ENCODE measurements at places on chromosomes 2 and 18.

DNA sequence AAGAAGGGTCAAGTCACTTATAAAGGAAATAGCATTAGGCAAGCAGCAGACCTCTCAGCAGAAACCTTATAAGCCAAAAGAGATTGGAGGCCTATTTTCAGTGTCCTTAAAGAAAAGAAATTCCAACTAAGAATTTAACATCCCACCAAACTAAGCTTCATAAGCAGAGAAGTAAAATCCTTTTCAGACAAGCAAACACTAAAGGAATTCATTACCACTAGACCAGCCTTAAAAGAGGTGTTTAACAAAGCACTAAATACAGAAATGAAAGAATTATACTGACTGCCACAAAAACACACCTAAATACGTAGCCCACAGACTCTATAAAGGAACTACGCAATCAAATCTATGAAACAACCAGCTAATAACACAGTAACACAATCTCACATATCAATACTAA lies 160.4 kb downstream of the EXOC6B start:
- no peak overlapping the region for H3K4me3 ChIP-seq
- H3K36me3 ChIP-seq, result no peaks in the 10 kb centered on the region
- H3K4me1 ChIP-seq, result no peaks in the 10 kb centered on the region
- no peak for DNase-seq
- no peak overlapping the region for H3K27ac ChIP-seq

DNA sequence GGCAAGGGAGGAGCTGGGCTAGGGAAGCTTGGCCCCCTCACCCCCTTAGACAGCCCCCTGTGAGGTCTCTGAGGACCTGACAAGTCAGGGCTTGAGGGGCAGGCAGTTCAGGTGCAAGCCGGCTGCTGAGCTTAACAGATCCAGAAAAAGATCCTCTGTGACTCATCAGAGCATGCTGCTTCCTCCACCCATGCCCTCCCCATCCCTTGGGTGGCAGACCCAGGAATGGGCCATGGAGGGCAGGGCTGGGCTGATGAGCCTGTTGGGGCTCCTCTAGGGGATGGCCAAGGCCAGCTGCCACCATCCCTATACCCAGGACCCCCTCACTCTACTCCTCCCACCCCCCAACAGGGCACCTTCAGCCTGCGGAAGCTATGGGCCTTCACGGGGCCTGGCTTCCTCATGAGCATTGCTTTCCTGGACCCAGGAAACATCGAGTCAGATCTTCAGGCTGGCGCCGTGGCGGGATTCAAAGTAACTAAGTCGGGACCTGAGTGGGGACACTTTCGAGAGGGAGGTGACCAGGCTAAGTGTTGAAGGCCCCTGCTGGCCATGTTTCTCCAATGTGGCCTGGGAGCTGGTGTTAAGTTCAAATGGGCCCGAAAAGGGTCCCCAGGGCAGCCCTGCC lies 1.9 kb downstream of the SLC11A1 start:
- no peaks in the 10 kb centered on the region for H3K27me3 ChIP-seq
- peak overlapping the region; percentile 89 for H3K27ac ChIP-seq
- H3K4me3 ChIP-seq, result no peak overlapping the region
- DNase-seq, result peak; percentile 72
- peaks cover 45% of the 10 kb centered on the region for H3K36me3 ChIP-seq

- DNase-seq, result no peak
- no peaks in the 10 kb centered on the region for H3K4me1 ChIP-seq
- no peak overlapping the region for H3K4me3 ChIP-seq
- no peaks in the 10 kb centered on the region for H3K36me3 ChIP-seq
- H3K27me3 ChIP-seq, result no peaks in the 10 kb centered on the region
Observed at GRCh38 chr2:234919711-234920110, 32.1 kb upstream of the SH3BP4 start.

DNA sequence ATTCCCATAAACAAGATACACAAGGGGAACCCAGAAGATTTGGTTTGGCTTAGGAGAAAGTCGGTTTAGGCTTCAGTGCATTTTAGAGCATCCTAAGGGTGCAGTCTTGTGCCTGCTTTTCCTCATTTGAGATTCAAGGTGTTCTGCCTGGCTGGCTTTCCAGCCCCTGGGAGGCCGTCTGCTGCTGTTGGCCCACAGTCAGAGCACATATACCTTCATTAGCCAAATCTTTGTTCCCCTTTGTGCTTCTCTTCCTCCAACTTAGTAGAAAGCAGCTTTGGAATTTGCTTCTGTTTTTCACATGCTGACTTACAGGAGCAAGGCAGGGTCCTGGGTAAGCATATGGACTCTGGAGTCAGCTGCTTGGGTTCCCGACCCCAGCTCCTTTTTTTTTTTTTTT lies 477.1 kb upstream of the TCF4 start:
- H3K4me1 ChIP-seq, result no peaks in the 10 kb centered on the region
- no peak for DNase-seq
- H3K36me3 ChIP-seq, result no peaks in the 10 kb centered on the region
- no peak overlapping the region for H3K27ac ChIP-seq
- H3K27me3 ChIP-seq, result no peaks in the 10 kb centered on the region

GRCh38 chr2:237128026-237128703 lies 42.5 kb downstream of the COPS8 start:
- peak; percentile 67 for DNase-seq
- peak overlapping the region; percentile 85 for H3K27ac ChIP-seq
- H3K27me3 ChIP-seq, result no peaks in the 10 kb centered on the region
- H3K4me3 ChIP-seq, result no peak overlapping the region
- H3K4me1 ChIP-seq, result peaks cover 7% of the 10 kb centered on the region
- no peaks in the 10 kb centered on the region for H3K36me3 ChIP-seq

DNA sequence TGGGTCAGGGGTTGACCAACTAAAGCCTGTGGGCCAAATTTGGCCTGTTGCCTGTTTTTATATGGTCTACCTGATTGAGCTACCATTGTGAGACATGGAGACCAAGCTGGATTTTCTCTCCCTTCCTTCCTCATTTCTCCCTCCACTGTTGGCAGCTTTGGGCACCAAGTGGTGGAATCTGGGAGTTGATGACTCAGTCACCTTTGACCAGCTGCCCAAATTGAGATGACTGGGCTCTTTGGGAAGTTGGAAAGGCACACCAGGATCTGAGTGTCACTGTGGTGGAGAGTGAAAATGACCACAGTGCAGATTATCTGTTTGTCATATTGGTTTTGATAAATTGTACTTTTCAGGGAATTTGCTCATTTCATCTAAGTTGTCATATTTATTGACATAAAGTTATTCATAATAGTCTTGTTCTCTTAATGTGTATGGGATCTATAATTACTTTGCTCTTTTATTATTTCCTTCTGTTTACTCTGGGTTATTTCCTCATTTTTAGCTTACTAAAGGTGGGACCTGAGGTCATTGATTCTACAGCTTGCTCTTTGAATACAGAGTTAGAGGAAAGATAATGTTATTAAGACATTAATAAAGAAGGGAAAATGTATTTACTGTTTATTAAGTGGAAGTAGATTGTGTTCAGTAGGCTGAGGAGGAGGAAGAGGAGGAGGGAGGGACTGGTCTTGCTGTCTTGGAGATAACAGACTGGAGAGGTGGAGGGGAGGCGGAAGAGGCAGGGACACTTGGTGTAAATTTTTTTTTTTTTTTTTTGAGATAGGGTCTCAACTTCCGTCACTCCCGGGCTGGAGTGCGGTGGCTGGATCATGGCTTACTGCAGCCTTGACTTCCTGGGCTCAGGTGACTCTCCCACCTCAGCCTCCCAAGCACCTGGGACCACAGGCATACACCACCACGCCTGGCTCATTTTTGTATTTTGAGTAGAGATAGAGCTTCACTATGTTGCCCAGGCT lies 31.8 kb downstream of the AGFG1 start:
- H3K4me1 ChIP-seq, result peaks cover 53% of the 10 kb centered on the region
- H3K27ac ChIP-seq, result no peak overlapping the region
- no peaks in the 10 kb centered on the region for H3K27me3 ChIP-seq
- no peak for DNase-seq
- H3K4me3 ChIP-seq, result no peak overlapping the region

DNA sequence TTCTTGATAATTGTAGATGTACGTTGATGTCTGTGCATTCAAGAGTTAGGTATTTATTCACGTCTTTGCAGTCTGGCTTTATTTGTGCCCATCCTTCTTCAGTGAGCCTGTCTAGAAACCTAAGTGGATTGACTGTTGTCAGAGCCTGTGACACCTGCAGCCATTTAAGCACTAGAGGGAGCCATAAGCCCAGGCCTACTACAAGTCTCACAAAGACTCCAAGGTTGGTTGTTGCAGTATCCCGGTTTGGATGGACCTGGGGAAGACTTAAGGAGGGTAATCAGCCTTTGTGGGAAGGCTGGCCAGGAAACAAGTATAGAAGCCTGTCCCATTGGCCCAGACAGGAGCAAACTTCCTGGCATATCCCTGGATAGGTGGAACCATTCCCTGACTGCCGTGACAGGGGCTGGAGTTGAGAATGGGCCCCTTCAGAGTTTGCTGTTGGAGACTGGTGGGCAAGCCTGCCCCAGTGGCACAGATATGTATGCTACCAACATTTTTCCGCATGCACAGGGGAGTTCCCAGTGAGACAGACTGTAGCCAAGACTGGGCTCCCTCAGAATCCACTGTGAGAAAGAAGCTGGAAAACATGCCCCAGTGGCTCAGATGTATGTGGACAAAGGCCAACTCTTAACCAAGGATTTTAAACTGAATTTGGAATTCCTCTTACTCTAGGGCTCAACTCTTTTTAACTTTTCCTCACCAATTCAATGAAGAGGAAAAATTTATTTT lies 9.3 kb upstream of the LRRC30 start:
- no peaks in the 10 kb centered on the region for H3K27me3 ChIP-seq
- no peaks in the 10 kb centered on the region for H3K36me3 ChIP-seq
- no peak overlapping the region for H3K4me3 ChIP-seq

- H3K36me3 ChIP-seq, result peaks cover 18% of the 10 kb centered on the region
- no peak overlapping the region for H3K27ac ChIP-seq
- no peak overlapping the region for H3K4me3 ChIP-seq
- no peak for DNase-seq
- H3K4me1 ChIP-seq, result peaks cover 10% of the 10 kb centered on the region
- H3K27me3 ChIP-seq, result no peaks in the 10 kb centered on the region
Observed at GRCh38 chr2:27485496-27485895, 4.0 kb downstream of the IFT172 start.

DNA sequence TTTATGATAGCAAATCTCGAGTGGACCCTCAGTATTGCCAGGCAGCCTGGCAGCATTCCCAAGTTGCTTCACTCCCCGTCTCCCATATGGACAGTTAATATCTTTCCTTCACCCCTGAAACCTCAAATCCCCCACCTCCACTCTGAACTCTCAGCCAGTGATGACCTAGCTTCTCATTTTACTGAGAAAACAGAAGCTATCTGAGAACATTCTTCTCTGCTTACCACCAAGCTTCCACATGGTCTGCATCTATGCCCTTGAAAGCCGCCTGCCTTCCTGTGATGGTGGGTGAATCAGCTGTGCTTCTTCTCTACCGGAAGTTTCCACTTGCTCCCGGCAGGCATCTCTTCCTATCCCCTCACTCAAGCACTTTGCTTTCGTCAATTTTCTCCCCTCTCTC lies 529.2 kb downstream of the EPHA4 start:
- H3K27ac ChIP-seq, result no peak overlapping the region
- H3K27me3 ChIP-seq, result no peaks in the 10 kb centered on the region
- DNase-seq, result no peak
- H3K36me3 ChIP-seq, result no peaks in the 10 kb centered on the region
- no peaks in the 10 kb centered on the region for H3K4me1 ChIP-seq

GRCh38 chr2:203683932-203684556 lies 22.4 kb upstream of the CD28 start:
- no peaks in the 10 kb centered on the region for H3K36me3 ChIP-seq
- DNase-seq, result no peak
- H3K4me3 ChIP-seq, result no peak overlapping the region
- H3K27me3 ChIP-seq, result no peaks in the 10 kb centered on the region

- no peaks in the 10 kb centered on the region for H3K27me3 ChIP-seq
- H3K36me3 ChIP-seq, result no peaks in the 10 kb centered on the region
- H3K4me1 ChIP-seq, result no peaks in the 10 kb centered on the region
- DNase-seq, result no peak
- H3K4me3 ChIP-seq, result no peak overlapping the region
- no peak overlapping the region for H3K27ac ChIP-seq
Observed at GRCh38 chr2:215966274-215966673, 47.1 kb downstream of the MREG start.

DNA sequence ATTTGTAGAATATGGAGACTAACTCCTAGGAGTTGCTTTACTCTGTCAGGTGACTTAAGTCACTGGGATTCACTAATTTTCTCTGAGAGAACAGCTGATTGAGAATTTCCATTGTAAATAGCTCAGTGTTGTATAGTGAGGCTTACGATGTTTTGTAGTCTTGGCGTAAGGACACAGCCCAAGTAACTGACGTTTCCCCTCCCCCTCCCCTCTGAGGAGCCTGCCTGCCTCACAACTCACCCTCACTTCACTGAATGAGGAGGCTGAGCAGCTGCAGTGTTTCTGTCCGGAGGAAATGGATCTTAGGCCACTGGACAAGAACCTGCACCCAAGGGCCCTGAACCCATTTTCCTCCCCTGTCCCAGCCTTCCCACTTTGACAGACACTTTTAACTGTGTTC lies 264.6 kb downstream of the PHLPP1 start:
- no peak for DNase-seq
- H3K27ac ChIP-seq, result no peak overlapping the region
- peaks cover 22% of the 10 kb centered on the region for H3K36me3 ChIP-seq
- no peaks in the 10 kb centered on the region for H3K27me3 ChIP-seq
- no peaks in the 10 kb centered on the region for H3K4me1 ChIP-seq

- DNase-seq, result no peak
- H3K36me3 ChIP-seq, result no peaks in the 10 kb centered on the region
- no peak overlapping the region for H3K4me3 ChIP-seq
- H3K27me3 ChIP-seq, result no peaks in the 10 kb centered on the region
Observed at GRCh38 chr18:63606526-63606925, 19.4 kb downstream of the SERPINB13 start.

DNA sequence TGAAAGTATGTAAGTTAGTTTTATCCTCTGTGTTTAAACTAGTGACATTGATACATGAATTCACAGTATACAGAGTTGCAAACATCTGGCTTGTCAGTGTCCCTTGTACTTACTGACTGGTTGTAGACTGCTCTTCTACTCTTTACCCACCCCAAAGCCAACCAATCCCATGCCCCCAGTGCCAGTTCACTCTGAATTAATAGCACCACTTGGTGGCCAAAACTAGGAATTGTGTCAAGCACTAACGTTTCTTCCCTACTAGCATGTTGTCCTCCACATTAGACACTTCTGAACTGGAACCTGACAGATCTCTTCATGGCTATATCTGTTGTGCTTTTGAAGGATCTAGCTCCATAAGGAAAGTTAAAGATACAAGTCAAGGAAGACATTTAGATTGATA lies 27.2 kb upstream of the OTX1 start:
- H3K4me3 ChIP-seq, result no peak overlapping the region
- H3K36me3 ChIP-seq, result no peaks in the 10 kb centered on the region
- H3K27me3 ChIP-seq, result no peaks in the 10 kb centered on the region

- no peak for DNase-seq
- no peak overlapping the region for H3K4me3 ChIP-seq
- H3K27ac ChIP-seq, result no peak overlapping the region
Observed at GRCh38 chr2:43005245-43005974, 213.0 kb upstream of the HAAO start.

DNA sequence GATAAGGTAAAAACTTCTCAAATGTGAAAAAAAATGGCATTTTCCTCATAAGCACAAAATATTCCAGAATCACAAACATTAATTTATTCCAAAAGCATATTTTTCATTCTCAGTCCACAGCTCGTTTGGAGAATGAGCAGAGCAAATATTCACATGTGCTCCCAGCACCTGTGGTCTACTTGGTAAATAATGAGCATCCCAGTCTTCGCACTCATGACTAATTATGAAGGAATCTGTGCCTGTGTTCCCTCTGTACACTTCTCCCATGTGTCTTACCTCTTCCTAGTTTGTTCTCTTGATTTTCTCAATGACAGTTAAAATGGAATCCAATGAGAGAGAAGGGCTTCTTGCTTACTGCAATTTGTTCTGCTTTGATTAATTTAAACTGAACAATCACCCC lies 671.0 kb upstream of the SOX11 start:
- DNase-seq, result no peak
- H3K27ac ChIP-seq, result no peak overlapping the region
- no peak overlapping the region for H3K4me3 ChIP-seq

Measured in left lung (tissue), 14 donors.